ENCODE measurements at places on chromosomes 1 and 21. TPM values are rescaled to one million over a fixed set of nuclear protein-coding genes. Genes with fewer than 3 reads are reported as not detected.
A peak's percentile ranks its signal among the peaks of the same experiment; 100 is the strongest.

- peaks cover 12% of the 10 kb centered on the region for H3K4me1 ChIP-seq
- H3K27me3 ChIP-seq: no peaks in the 10 kb centered on the region
- no peaks in the 10 kb centered on the region for H3K36me3 ChIP-seq
- peak overlapping the region; percentile 24 for H3K27ac ChIP-seq
- DNase-seq: peak; percentile 99
These were observed 10.3 kb upstream of the LEFTY1 start for GRCh38 chr1:225899044-225899925.

The TNFRSF8 gene
- 3.2 TPM for total RNA-seq

DNA sequence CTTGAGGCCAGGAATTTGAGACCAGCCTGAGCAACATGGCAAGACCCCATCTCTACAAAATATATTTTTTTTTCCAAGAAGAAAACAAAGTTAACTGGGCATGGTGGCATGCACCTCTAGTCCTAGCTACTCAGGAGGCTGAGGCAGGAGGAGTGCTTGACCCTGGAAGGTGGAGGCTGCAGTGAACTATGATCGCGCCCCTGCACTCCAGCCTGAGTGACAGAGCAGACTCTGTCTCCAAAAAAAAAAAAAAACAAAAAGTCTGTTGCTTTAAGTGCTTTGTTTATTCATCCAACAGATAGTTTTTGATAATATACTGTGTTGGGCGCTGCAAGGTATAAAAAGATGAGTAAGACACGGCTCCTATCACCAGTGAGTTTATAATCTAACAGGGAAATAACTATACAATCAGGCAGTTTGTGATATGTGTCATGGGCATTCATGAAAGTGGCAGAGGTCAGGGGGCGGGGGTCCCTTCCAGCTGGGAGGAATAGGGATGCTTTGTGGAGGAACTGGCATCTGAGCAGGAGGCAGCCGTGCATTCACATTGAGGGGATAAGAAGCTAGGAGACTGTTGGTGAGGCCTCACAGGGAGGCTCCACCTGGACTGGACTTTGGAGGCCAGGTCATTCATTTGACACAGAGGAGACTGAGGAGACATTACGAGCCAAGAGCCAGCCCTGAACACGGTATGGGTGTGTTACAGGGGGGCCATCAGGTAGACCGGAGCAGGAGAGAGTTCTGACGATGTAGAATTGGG, 67.3 kb upstream of the ERRFI1 start:
- H3K27me3 ChIP-seq: no peaks in the 10 kb centered on the region
- no peaks in the 10 kb centered on the region for H3K4me1 ChIP-seq
- no peak for DNase-seq
- H3K27ac ChIP-seq: no peak overlapping the region
- no peaks in the 10 kb centered on the region for H3K36me3 ChIP-seq

GRCh38 chr1:78145105-78145580, 99.4 kb downstream of the GIPC2 start:
- H3K36me3 ChIP-seq: no peaks in the 10 kb centered on the region
- H3K27ac ChIP-seq: no peak overlapping the region
- H3K27me3 ChIP-seq: no peaks in the 10 kb centered on the region
- DNase-seq: peak; percentile 47
- H3K4me3 ChIP-seq: no peak overlapping the region
- no peaks in the 10 kb centered on the region for H3K4me1 ChIP-seq
